ENCODE measurements at places on chromosomes 2 and 18.

GRCh38 chr2:196284144-196284844, 112.9 kb upstream of the STK17B start:
- DNase-seq, result no peak

GRCh38 chr2:189175869-189176433, 3.6 kb downstream of the COL5A2 start:
- no peak for DNase-seq

DNA sequence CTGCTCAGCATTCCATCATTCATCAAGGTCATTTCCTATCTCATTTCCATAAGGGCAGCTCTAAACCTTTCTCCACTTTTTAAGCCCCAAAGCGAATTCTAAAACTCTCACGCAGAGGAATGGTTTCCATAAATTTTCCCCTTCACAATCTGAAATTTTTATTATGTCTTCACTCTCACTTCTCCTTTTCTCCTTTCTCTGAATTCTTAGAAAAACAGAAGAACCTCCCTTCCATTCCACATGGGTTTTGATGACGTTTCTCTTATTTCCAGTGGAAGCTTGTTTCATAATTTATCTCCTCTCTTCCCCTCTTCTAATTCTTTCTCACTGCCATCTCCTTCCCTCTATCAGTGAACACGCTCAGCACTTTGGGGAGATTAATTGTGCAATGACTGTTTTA, 97.3 kb downstream of the SPATS2L start:
- no peak for DNase-seq

- no peak for DNase-seq
Measured at GRCh38 chr18:56202678-56203077, 435.7 kb downstream of the TXNL1 start.

- no peak for DNase-seq
Measured at GRCh38 chr2:239514754-239515530, 114.1 kb upstream of the HDAC4 start.

DNA sequence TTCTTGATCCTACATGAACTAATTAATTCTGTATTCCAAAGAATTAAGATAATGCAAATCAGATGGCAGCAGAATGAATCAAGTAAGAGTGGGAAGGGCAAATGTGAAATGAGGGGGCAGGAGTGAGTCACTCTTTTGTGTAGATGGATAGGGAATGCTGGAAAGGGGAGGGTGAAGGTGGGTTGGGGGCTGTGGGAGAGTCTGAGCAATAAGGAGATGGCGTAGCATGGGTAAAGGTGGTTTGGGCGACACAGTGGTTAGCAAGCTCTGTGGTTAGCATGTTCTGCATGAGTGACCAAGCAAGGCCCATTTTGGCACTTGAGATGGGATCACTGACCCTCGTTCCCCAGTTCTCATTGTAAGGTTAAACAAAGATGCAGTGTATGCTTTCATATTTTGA, 20.4 kb downstream of the GPD2 start:
- DNase-seq, result no peak

DNA sequence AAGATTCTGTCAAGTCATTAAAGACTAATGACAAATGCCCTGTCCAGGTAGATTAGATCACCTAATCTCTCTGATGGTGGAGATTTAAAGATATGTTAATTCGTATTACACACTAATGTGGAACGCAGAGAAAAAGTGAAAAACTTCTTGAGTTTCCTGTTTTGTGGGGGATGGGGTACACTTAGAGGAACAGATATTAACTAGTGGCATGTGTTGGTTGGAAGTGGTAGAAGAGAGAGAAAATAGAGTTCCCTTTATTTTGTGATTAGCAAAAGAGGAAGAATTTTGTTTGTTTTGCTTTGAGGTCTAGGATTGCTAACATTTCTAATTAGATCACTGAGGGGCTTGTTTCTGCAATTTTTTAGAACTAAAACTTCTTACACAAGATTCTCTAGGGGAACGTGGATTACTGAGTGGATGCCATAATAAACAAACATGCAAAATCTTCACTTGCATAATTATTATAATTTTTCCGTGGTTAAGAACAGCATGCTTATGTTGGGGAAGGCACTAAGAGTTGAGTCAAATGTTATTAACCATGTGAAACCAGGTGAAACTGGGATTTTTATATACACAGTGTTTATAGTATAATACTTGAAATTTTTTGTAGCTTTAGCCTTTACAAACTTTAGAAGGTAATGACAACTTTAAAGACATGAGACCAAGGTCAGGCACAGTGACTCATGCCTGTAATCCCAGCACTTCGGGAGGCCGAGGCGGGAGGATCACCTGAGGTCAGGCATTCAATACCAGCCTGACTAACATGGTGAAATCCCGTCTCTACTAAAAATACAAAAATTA, 97.4 kb upstream of the STK17B start:
- no peak for DNase-seq

DNA sequence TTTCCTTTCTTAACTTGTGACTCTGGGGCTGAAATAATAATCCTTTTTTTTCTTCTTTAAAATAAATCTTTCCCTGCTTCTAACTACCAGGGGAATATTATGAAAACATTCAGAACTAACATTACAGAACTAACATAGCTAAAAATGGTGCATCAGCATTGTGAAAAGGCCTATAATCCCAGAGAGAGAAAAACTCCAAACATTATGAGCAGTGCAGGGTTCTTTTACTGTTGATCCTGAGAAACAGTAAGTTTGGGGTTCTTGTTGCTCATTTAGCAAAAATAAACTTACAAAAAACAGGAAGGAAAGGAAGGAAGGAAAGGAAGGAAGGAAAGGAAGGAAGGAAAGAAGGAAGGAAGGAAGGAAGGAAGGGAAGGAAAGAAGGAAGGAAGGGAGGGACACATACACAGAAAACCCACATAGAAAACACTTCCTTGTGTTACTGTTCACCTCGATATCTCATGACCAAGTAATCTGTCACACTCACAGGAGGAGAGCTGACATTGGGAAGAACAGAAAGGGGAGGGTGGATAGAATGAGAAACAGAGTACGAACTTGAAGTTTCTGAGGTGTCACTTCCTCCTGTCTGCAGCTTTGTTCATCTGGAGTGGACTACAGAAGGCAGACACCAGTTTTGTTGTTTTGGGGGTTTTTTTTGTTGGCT, 18.4 kb upstream of the PIK3C3 start:
- no peak for DNase-seq

DNA sequence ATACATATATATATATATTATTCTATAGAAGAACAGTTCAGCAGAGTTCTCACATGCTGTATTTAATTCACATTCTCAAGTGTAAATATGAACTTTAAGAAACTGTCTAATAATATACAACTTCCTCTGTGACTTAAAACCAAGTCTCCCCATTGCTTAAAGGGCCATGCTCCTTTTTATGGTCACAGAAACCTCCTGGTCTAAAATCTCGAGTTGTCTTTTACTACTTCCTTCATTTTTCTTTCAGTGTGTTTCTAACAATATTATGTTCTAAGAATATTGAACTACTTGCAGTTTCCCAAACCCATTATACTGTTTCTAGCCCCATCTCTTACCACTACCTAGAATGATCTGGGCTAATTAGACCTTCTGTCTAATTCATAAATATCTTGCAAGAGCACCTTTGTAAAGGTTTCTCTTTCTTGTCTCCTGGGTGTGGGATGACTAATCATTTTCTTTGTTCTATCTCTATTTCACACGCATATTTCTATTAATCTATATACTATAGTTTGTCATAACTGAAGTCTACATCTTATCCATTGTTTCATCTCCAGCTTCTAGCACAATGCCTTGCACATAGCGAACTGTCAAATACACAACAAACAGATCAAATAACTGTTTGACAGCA, 48.8 kb downstream of the ERBB4 start:
- DNase-seq, result no peak

GRCh38 chr18:58005885-58006523, 38.0 kb upstream of the NEDD4L start:
- no peak for DNase-seq

- DNase-seq, result no peak
Measured at GRCh38 chr2:178756343-178756742, 50.9 kb downstream of the TTN start.

- DNase-seq, result no peak
Measured at GRCh38 chr2:38713338-38713737, 37.8 kb downstream of the SRSF7 start.

GRCh38 chr2:195304310-195304709, 352.7 kb upstream of the SLC39A10 start:
- peak; percentile 33 for DNase-seq

GRCh38 chr2:40127146-40127545, 324.7 kb downstream of the SLC8A1 start:
- DNase-seq, result no peak

DNA sequence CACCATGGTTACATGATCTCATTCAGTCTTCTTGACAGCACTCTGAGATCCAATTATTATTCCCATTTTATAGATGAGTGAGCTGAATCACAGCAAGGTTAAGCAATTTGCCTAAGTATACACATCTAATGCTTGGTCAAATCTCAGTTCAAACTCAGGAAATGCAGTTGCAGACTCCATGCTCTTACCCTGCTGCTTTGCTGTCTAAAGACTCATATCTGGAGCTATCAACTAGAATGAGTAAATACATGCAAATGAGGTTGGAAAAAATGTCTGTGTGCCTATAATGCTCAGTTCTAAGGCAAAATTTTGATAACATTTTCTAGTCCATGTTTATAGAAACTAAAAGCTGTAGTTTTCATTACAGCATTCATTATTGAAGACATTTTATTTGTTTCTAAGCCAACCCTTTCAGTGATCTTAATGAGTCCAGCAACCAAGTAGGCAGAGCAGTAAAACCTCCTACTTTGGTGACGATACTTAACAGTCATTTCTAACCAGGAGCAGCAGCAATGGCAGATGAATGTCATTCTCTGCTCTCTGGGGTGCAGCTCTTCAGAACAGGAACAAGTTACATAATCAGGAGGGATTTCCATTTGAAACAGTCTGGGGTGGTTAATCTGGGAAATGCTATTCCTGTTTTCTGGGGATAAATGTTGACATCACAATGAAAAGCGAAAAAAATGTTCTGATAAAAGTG, 396.8 kb upstream of the UBE2E3 start:
- DNase-seq, result no peak

- DNase-seq, result no peak
Measured at GRCh38 chr2:83782122-83782521, 677.0 kb downstream of the SUCLG1 start.

DNA sequence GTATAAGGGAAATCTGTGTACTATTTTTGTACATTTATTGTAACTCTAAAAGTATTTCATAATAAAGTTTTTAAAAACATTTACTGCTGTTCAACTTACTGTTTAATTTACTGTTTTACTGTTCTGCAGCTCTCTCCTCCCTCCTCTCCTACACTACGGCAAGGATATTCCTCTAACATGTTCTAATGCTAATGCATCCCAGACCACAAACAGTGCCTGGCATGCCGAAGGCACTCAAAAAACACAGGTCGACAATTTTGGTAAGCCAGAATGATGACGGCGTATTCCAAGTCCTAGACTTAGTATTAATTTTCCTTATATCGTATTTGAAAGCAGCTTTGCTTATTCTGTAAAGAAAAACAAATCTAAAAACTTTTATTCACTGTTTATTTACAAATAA, 13.3 kb downstream of the MGAT4A start:
- DNase-seq, result no peak

- DNase-seq, result no peak
Measured at GRCh38 chr18:58257461-58257860, 213.4 kb downstream of the NEDD4L start.

DNA sequence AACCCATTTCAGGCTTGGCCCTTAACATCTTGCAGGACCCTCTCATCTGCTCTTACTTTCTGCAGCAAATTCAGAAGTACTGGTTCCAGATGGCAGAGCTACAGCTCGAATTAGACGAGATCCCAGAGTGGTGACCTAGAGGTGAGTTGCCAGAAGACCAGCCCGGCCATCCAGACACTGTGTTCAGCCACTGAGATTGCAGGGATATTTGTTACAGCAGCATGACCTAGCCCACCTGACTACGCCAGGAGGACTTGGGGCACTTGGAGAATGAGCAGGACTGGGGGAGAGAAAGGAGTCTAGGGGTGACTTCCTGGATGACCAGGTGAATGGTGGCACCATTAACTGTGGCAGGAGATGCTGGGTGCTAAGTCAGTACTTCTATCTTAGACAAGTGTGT, 67.2 kb upstream of the ID2 start:
- no peak for DNase-seq

- no peak for DNase-seq
Measured at GRCh38 chr2:24329700-24330099, 30.6 kb downstream of the ITSN2 start.

- no peak for DNase-seq
Measured at GRCh38 chr2:55175254-55176093, 56.6 kb downstream of the CLHC1 start.

GRCh38 chr2:62281663-62282062, 85.7 kb downstream of the B3GNT2 start:
- DNase-seq, result no peak

DNA sequence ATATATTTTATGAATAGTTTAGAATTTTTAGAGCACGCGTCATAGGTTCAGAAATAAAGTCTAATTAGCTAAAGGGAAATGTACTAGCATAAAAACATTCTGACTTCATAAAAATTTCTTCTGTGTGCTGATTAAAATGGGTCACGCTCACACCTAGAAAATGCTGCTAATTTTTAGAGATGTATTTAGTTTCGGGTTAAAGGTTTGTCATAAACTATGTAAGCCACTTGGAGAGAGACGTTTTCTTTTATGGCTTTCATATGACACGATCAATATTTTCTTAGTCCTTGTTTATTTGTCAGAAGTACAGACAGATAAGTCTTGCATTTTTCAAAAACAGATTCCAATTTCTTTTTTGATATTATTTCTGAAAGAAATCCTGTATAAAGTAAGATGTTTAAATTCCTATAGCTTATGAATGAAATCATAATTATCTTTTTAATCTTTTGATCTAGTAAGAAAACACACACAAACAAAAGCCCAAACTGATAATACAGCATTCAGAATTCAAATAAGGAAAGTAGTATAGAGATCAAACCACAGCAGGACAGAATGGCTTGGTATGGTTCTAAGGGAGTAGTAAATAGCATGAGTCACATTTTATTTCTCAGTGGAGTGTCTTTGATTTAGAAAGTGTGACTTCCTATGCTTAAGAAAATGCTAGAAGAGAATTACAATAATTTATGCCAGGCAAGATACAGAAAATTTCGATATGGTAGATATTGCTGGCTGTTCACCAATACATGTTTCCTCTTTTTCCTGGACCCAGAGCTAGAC, 236.6 kb downstream of the GPD2 start:
- no peak for DNase-seq

- no peak for DNase-seq
Measured at GRCh38 chr2:196130039-196130825, 41.1 kb downstream of the STK17B start.

DNA sequence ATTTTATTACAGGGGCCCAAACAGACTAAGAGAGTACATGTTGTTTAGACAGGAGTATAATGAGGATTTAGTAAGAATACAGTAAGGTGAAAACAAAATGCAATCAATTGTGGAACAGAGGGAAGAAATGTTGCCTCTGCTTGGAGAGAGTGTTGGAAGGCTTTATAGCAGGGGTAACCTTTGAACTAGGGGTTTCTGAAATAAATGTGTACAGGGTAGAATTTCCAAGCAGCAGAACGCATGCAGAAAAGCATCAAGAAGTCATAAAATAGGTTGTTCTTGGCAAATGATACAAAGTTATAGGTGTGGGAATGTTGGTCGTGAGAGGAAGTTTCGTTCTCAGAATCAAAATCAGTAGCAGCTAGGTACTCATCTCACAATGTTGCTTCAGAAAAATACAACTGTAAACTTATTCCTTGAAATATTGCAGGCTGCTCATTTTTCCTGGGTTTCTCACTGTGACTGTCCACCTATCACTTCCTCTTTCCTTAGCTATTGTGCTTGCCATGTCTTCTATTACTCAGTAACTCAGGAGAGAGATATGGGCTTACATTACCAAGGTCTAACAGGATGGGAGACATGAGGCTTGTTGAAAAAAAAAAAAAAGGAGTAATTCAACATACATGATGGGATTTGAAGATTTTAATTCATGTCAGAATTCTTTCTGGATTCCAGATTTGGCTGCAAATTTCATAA, 17.1 kb upstream of the HNMT start:
- DNase-seq, result no peak
